ENCODE measurements at places on chromosomes 11 and 22. TPM values are rescaled to one million over a fixed set of nuclear protein-coding genes. Genes with fewer than 3 reads are reported as not detected.

The FOLR1 gene
- total RNA-seq, result not detected

The MMP26 gene
- total RNA-seq, result not detected

The CCDC116 gene
- total RNA-seq, result not detected

The SLC22A25 gene
- not detected for total RNA-seq

The ELMOD1 gene
- total RNA-seq, result not detected

The DEPDC7 gene
- 7.3 TPM for total RNA-seq

The ANO3 gene
- total RNA-seq, result not detected

The IL18BP gene
- 1.2 TPM for total RNA-seq

The ABTB2 gene
- 1.9 TPM for total RNA-seq

The TRPC6 gene
- total RNA-seq, result 0.23 TPM
